Endothelial cell (in vitro differentiated cells): ENCODE measurements at places on chromosomes 11 and 22. TPM values are rescaled to one million over a fixed set of nuclear protein-coding genes. Genes with fewer than 3 reads are reported as not detected.
A peak's percentile ranks its signal among the peaks of the same experiment; 100 is the strongest.

The TMEM121B gene
- total RNA-seq, result 62.2 TPM

DNA sequence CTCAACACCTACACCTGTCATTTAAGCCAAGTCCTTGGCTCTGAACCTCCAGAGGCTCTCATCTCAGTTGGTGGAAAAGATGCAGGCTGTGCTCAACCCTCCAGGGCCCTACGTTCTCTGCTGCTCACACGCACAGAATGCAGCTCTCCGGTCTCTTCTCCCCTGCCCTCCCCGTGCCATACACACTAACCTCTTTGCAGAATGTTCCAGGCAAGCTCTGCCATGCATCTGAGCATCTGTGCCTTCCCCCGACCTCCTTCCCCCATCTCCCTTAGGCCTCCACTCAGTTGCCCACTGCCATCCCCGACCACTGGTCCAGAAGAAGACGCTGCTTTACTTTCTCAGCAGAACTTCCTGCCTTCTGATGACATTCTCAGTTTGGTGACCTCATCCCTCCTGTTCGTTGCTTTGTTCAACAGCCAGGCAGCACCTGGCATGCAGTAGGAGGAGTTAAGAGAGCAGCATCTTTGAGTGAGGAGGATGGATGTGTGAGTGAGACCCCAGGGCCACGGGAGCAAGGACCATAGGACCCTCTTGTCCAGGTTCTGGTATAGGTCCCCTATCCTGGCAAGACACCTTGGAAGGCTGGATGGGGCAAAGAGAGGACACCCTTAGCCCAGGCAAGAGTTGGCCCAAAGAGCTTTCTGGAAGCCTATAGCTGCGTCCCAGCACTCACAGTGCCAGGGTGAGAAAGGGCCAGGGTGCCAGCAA, 598.0 kb downstream of the BRD1 start:
- no peaks in the 10 kb centered on the region for H3K36me3 ChIP-seq
- H3K27ac ChIP-seq, result no peak overlapping the region
- H3K27me3 ChIP-seq, result peaks cover 2% of the 10 kb centered on the region
- no peak for DNase-seq

The MRGPRF gene
- 0.54 TPM for total RNA-seq

- peaks cover 4% of the 10 kb centered on the region for H3K36me3 ChIP-seq
- no peak overlapping the region for H3K27ac ChIP-seq
- no peak overlapping the region for H3K4me3 ChIP-seq
- no peak for DNase-seq
- peaks cover 7% of the 10 kb centered on the region for H3K4me1 ChIP-seq
- no peaks in the 10 kb centered on the region for H3K27me3 ChIP-seq
Measured at GRCh38 chr22:45731798-45732495, 60.3 kb downstream of the ATXN10 start.

The ANKK1 gene
- total RNA-seq, result 0.18 TPM

The TTC36 gene
- 0.56 TPM for total RNA-seq

DNA sequence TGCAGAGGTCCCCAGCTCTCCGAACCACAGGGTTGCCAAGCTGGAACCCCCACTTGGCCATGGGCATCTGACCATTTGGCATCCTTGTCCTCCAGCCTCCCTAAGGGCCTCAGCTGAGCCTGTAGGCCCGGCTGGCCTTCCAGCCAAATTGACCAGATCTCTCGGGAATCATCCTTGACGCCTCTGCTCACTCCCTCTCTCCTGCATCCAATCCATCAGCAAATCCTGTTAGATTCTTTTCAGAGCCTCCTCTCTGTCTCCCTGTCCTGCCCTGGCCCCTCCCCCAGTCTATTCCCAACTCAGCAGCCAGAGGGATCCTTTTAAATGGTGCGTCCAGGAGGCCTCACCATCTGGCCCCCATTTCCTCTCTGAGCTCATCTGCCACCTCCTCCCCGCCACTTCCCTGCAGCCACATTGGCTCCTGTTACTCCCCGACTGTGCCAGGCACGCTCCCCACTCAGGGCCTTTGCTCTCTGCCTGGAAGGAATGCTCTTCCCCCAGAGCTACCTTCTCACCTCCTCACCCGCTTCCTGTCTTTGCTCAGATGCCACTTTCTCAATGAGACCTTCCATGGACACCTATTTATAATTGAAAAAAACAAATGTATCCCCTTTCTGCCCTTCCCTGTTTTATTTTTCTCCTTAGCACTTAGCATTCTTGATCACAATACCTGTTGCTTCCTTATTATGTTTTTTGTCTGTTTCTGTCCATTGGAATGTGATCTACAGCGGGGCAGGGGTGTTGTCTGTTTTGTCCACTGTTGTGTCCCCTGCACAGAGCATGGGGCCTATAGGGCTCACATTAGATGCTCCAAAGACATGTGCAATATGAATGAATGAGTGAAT, 78.1 kb downstream of the NFAM1 start:
- DNase-seq, result peak; percentile 42
- H3K4me1 ChIP-seq, result peaks cover 8% of the 10 kb centered on the region
- no peak overlapping the region for H3K4me3 ChIP-seq
- H3K36me3 ChIP-seq, result peaks cover 3% of the 10 kb centered on the region

DNA sequence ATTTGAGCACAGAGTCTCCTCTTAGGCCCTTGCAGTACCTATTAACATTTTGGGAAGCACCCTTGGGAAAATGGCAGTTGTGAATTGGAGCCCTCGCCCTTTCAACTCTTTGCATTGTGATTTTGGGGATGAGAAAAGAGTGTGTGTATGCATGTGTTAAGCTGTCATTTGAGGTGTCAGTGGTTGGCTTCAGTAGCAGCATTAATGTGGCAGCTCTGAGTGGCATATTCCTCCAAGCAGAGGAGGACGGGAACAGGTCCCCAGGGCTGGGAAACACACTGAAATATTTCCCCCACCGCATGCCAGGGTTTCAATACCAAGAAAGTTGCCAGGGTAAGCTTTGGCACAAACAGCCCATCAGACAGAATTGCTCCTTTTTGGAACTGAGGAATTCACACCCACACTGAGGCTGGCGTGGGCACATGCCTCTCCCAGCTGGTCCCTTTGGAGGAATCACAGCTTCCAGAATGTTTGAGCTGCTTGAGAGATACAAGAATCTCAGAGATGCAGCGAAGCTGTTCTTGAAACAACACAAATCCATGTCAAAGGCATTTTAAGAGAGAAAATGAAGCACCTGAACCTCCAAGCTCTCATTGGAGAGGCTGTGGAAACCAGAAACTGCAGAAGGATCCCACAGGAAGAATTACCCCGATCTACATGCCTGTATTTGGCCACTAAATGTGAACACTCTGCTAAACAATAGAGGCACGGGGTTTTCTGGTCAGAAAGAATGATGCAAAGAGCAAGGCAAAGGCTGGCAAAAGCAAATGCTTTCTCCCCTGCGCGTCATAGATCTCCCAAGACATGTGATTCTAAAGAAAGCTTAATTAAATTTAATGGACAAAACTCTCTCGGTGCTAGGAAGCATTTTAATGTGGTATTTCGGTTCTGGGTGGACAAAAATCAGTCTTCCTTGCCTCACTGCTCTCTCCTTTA, 67.2 kb upstream of the RCN1 start:
- no peak overlapping the region for H3K27ac ChIP-seq
- H3K36me3 ChIP-seq, result no peaks in the 10 kb centered on the region
- DNase-seq, result no peak
- no peaks in the 10 kb centered on the region for H3K4me1 ChIP-seq

- no peak overlapping the region for H3K27ac ChIP-seq
- peaks cover 6% of the 10 kb centered on the region for H3K36me3 ChIP-seq
- H3K27me3 ChIP-seq, result no peaks in the 10 kb centered on the region
- H3K4me1 ChIP-seq, result peaks cover 8% of the 10 kb centered on the region
- H3K4me3 ChIP-seq, result no peak overlapping the region
- DNase-seq, result no peak
Measured at GRCh38 chr22:45704648-45705047, 33.0 kb downstream of the ATXN10 start.

DNA sequence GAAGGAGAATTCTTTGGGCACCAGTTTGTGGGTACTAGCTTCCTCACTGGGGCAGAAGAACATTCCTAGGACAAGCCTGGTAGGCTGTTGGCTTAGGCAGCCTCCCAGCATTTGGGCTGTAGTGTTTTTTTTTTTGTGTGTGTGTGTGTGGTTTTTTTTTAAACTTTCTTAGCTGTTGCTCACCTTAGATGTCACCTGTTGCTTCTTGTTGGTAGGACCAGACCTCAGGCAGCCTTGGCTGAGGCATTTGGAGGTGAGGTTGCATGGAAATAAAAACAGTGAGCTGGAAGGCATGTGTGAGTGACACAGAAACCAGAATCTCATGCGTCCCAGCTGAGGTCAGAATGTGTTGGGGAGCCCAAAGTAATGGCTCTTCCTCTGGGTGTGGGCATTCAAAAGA, 21.3 kb downstream of the AMPD3 start:
- DNase-seq, result no peak
- peaks cover 3% of the 10 kb centered on the region for H3K27me3 ChIP-seq
- no peak overlapping the region for H3K4me3 ChIP-seq
- H3K4me1 ChIP-seq, result no peaks in the 10 kb centered on the region
- H3K27ac ChIP-seq, result no peak overlapping the region
- peaks cover 33% of the 10 kb centered on the region for H3K36me3 ChIP-seq

DNA sequence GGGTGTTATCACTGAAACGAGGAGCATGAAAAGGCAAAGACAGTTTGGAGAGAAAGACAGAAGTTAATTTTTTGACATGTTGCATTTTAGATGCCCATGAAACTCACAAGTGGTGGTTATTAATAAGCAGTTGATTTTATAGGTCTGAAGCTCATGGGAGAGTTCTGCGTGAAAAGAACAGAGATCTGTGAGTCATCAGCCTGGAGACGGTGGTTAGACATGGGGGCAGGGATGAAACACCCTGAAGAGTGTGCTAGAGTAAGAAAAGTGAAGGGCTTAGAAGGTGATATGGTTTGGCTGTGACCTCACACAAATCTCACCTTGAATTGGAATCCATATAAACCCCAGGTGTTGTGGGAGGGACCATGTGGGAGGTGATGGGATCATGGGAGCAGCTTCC, 289.1 kb upstream of the ISX start:
- peak overlapping the region; percentile 17 for H3K4me3 ChIP-seq
- DNase-seq, result no peak
- no peaks in the 10 kb centered on the region for H3K4me1 ChIP-seq

The CASP1 gene
- not detected for total RNA-seq

DNA sequence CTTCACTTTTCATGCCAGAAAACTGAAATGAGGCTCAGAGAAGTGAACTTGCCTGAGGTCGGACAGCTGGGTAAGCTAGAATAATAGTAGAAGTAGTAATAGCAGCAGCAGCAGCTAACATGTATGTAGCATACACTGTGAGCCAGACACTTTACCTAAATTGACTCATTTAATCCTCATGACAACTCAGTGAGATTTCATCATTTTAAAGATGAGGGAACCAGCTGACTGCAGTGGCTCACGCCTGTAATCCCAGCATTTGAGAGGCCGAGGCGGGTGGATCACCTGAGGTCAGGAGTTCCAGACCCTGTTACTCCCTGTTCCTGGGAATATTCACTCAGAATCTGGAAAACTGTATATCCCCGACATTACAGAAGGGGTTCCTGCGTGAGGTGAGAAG, 154.5 kb downstream of the DBX1 start:
- H3K27me3 ChIP-seq, result peaks cover 4% of the 10 kb centered on the region
- H3K27ac ChIP-seq, result no peak overlapping the region
- peaks cover 3% of the 10 kb centered on the region for H3K36me3 ChIP-seq
- H3K4me3 ChIP-seq, result no peak overlapping the region

The FBLN1 gene
- total RNA-seq, result 238 TPM

The ARHGAP8 gene
- total RNA-seq, result 0.80 TPM

- H3K27ac ChIP-seq, result no peak overlapping the region
- H3K4me1 ChIP-seq, result no peaks in the 10 kb centered on the region
- no peak overlapping the region for H3K4me3 ChIP-seq
Measured at GRCh38 chr11:7046474-7047175, 26.3 kb downstream of the NLRP14 start.

DNA sequence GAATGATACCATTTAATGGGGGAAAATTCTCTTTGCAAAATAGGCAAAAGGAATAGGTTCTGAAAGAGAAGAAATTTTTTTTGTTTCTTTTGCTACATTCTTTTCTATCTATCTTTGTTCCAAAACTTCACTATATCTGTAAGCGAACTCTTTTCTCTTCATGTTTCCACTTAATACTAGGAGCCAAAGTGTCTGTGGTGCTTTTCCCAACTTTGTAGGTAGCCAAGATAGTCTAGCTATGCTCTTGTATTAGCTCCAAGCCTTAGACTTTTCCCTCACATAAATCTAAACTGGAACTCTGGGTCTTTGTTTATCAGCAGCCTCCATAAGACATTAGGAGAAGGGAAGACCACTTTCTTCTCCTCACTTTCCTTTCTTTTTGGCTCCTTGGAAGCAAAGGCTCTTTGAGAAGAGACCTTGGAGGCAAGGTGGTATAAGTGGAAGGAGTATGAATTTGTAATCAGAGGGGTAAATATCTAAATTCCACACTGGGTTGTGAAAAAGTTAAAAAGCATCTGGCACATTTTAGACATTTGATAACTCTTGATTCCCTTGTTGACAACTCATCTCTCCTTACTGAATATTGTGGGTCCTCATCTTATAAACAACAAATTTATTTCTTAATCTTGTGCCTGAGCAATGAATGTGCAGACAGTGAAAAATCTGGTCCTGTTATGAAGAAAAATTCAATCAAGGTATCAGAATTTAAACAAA, 130.0 kb downstream of the EHF start:
- peaks cover 2% of the 10 kb centered on the region for H3K27me3 ChIP-seq
- peaks cover 6% of the 10 kb centered on the region for H3K36me3 ChIP-seq
- H3K4me3 ChIP-seq, result no peak overlapping the region
- H3K4me1 ChIP-seq, result peaks cover 6% of the 10 kb centered on the region

- no peaks in the 10 kb centered on the region for H3K36me3 ChIP-seq
- H3K4me3 ChIP-seq, result no peak overlapping the region
- peaks cover 3% of the 10 kb centered on the region for H3K27me3 ChIP-seq
- H3K4me1 ChIP-seq, result peaks cover 31% of the 10 kb centered on the region
- no peak for DNase-seq
- H3K27ac ChIP-seq, result no peak overlapping the region
Measured at GRCh38 chr11:116653206-116653605, 119.6 kb downstream of the BUD13 start.

- H3K27me3 ChIP-seq, result peaks cover 2% of the 10 kb centered on the region
- DNase-seq, result no peak
- no peaks in the 10 kb centered on the region for H3K4me1 ChIP-seq
- H3K27ac ChIP-seq, result no peak overlapping the region
- no peak overlapping the region for H3K4me3 ChIP-seq
Measured at GRCh38 chr22:44453441-44454112, 44.5 kb downstream of the RTL6 start.

- peak overlapping the region; percentile 62 for H3K4me3 ChIP-seq
- H3K27me3 ChIP-seq, result peaks cover 25% of the 10 kb centered on the region
- peaks cover 21% of the 10 kb centered on the region for H3K36me3 ChIP-seq
- DNase-seq, result no peak
- H3K4me1 ChIP-seq, result peaks cover 46% of the 10 kb centered on the region
Measured at GRCh38 chr11:44880511-44880910, 70.2 kb downstream of the TP53I11 start.

- no peak overlapping the region for H3K27ac ChIP-seq
- H3K36me3 ChIP-seq, result no peaks in the 10 kb centered on the region
- H3K4me3 ChIP-seq, result no peak overlapping the region
- H3K4me1 ChIP-seq, result no peaks in the 10 kb centered on the region
- DNase-seq, result no peak
- H3K27me3 ChIP-seq, result peaks cover 2% of the 10 kb centered on the region
Measured at GRCh38 chr11:78647986-78648875, 73.6 kb upstream of the NARS2 start.

The IGLL1 gene
- not detected for total RNA-seq
